ENCODE measurements at places on chromosomes 12 and 14. TPM values are rescaled to one million over a fixed set of nuclear protein-coding genes. Genes with fewer than 3 reads are reported as not detected.

Gene CMKLR1
- not detected for total RNA-seq

Gene ESRRB
- total RNA-seq: not detected

Gene SPTB
- under 0.01 TPM for total RNA-seq

Gene NID2
- 23.5 TPM for total RNA-seq

Gene ETFRF1
- 6.5 TPM for total RNA-seq

Gene CCNB1IP1
- 19.3 TPM for total RNA-seq
